ENCODE measurements at places on chromosomes 6 and 20.

DNA sequence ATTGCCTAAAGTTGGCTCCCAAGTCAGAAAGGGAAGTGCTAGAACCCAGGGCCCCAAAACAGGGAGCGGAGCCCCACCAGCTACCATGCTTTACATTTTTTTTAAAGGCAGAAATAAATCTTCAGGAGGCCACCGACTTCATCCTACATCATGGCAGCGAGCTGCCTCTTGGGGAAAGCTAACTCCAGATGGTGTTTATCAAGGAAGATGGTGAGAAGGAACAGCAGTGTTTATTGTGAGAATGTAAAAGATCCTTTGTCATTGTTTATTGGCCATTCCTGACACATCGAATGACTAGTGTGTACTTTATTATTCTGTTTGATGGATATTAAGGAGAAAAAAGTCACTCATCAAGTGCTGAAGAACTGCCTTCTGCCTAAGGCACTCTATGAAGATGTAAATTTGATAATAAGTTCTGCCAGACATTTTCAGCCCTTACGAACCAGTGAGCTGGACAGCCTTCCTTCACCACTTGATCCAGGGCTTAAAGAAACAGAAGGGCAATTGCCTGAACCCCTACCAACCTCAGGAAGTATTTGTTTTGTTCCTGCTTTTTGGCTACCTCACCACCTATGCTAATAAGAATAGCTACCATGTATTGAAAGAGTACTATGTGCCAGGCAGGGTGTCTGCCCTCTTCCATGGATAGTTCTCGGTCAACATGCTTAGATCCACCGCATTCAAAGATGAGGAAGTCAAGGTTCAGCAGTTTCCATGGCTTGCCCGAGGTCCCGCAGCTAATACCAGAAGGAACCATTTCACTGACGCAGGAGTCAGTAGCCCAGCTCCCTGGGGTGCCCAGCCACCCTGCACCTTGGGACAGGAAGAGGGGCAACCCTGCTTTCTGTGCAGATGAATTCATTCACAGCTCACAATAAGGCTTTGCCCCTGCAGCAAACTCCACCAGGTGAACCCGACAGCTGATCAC is 194.7 kb upstream of the RREB1 start:
- DNase-seq = no peak

DNA sequence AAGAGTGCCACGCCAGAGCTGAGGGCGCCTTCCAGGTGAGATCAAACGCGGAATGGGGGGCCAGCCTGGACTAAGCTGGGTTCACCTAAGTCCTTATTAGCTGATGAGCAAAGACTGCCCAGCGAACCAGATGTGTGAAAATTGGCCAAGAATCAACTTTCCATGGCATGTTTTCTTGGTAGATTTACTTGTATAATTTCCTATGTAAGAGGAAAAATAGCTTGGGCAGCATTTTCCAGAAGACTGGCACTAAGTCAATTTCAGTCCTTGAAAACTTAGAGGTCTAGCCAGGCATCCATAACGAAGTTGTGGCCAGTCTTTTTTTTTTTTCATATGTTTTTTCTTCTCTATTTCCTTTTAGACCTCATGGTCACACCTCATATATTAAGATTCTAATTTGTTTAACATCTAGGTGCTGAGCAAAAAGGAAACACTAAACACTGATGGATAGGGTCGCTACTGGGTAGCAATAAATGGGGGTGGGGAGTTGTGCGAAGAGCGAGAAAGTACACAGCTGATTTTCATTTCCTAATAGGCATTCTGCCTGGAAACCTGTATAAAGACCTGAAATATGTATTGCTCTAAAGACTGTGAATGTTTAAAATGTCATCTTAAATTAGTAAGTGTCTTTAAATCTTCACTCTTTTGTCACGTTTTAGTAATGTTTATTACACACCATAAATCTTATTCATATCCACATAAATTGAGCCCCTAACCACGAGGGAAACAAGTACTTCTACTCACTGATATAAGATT is 188.8 kb downstream of the CD83 start:
- DNase-seq = no peak

DNA sequence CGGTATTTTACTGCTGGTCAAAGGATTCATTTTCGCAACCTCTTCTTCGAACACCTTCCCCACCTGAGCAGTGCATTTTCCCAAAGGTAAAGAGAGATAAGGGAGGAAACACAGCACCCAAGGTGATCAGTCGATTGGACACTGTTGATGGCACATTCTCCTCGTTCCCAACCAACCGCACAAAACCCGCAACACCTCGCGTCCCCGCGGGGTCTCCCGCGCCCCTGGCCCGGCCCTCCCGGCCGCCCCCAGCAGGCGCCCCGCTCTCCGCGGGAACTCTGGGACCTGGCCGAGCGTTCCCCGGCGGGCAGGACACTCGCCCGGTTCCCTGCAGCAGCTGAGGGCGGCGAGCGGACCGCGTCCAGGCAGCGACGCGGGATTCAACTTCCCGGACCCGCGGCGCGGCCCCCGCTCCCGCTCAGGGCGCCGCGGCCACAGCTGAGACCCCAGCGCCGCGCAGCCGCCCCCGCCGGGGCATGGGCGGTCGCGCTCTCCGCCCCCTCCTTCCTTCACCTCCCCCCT is 506 bp downstream of the RGS17 start:
- no peak for DNase-seq

- DNase-seq = no peak
Measured at GRCh38 chr6:703552-703951, 10.6 kb upstream of the EXOC2 start.

GRCh38 chr20:31739550-31739977 is 474 bp downstream of the TPX2 start:
- DNase-seq = no peak

GRCh38 chr6:782141-782540 is 89.2 kb upstream of the EXOC2 start:
- no peak for DNase-seq

DNA sequence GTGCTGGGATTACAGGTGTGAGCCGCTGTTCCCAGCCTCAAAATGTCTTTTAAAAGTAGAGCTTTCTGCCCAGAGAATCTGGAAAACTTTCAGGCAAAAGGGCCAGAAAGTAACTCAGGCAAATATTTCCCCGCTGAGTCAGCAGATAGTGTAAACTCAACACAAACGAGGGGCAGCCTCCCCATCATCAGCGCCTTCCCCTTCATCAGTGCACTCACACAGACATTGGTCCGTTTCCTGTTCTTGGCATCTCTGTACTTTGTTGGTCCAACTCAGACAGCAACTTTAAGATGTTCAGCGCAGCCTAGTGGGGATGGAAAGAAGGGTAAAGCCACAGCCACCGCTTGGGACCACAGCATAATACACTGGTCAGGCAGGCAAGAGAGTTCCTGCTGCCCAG is 69.5 kb downstream of the CSE1L start:
- no peak for DNase-seq

GRCh38 chr20:48862279-48862678 is 34.5 kb upstream of the PREX1 start:
- DNase-seq = no peak

- no peak for DNase-seq
Measured at GRCh38 chr6:137486416-137486815, 7.8 kb downstream of the OLIG3 start.

- no peak for DNase-seq
Measured at GRCh38 chr6:111898452-111898851, 25.2 kb upstream of the FYN start.

DNA sequence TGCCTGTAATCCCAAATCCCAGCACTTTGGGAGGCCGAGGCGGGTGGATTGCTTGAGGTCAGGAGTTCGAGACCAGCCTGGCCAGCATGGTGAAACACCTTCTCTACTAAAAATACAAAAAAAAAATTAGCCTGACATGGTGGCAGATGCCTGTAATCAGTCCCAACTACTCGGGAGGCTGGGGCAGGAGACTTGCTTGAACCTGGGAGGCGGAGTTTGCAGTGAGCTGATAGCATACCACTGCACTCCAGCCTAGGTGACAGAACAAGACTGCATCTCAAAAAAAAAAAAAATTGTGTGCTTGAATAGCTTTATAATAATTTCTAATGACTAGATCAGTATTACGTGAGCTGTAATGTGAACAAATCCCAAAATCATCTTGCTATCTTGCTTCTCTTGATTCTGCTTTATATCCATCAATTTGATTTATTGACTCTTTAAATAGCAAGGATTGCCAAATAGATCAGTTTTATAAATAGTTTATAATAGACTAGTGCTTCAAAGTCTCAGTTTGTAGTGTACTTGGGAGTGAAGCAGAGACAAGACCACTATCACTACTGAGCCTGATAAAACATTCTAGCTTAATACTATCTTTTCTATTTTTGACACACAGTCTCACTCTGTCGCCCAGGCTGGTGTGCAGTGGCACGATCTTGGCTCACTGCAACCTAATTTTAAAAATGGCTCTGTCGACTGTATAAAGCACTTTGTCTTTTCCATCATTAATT is 7.1 kb downstream of the AMD1 start:
- no peak for DNase-seq
